ENCODE measurements at places on chromosomes 1 and 21. TPM values are rescaled to one million over a fixed set of nuclear protein-coding genes. Genes with fewer than 3 reads are reported as not detected.

SMCP gene
- total RNA-seq, result not detected

PRAMEF8 gene
- not detected for total RNA-seq

KCNJ9 gene
- total RNA-seq, result not detected

GRCh38 chr1:64540265-64540791 lies 70.4 kb downstream of the CACHD1 start:
- no peak for DNase-seq

GRCh38 chr1:207101720-207102119 lies 2.3 kb upstream of the C4BPA start:
- DNase-seq, result no peak

- no peak for DNase-seq
These were observed 303.6 kb downstream of the BARHL2 start for GRCh38 chr1:90413519-90413918.

DNA sequence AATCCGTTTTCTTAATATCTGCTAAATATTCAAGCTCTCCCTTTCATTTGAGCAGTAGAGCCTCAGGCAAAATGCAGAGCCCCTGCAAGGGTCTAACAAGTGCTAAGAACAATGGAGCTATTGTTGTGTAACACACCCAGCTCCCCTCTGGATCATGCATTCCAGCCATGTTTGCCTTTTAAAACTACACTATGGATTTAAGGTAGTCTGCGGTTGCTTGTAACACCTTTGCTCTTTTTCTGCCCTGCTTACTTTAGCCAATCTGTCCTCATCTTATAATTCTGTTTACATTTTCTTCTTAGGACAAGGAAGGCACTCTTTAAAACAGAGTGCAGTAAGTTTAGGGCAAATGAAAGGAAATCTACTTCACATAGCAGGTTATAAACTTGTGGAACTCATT lies 60.0 kb upstream of the C1orf105 start:
- DNase-seq, result no peak

DNA sequence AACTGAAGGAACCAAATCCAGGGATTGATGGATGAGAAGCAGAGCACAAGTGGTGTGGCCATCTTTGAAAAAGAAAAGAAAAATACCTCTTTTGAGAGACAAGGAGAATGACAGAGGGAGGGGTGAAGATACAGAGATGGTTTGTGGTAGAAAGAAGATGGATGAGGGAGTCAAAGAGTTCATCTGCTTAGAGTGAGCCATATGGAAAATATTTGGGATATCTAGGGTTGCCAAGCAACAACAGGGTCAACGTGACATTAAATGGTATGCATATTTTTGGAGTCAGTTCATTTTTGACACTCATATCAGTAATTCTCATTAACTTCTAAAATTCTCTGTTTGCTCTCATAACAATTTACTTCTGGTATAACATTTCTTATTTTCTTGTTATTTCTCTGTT lies 50.7 kb downstream of the MACF1 start:
- DNase-seq, result no peak

GRCh38 chr1:206479183-206480125 lies 9.2 kb downstream of the IKBKE start:
- DNase-seq, result peak; percentile 78

Data from SJSA1 (cell line).